ENCODE measurements at places on chromosomes 7 and 10.

- DNase-seq: no peak
These were observed 178.0 kb downstream of the SRPK2 start for GRCh38 chr7:105210721-105211205.

GRCh38 chr10:113650172-113650571 is 13.7 kb downstream of the NRAP start:
- DNase-seq: no peak

DNA sequence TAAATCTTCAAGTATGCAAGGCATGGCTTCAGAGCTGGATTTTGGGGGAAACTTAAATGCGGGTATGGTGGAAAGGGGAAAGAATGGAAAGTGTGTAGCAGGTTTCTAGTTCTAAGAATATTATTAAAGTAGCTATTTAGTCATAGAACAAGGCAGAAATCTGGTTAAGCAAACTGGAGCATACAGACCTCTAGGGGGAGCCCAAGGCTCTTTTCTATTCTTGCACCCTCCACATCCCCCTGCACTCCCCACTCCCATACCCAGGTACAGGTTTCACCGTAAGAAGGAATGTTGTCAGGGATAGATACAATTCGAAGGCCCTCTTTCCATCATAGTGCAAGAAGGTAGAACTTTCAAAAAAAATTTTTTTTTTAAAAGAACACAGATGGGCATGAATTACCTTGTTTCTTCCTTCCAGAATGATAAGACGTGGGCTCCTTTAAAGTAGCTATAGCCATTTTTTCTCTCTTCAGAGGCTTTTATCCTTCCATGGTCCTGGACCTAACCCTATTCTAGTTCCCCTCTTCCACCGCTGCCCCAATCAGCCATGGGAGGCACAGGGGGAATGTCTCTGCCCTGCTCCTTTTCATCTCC is 41.5 kb upstream of the SMIM30 start:
- DNase-seq: peak; percentile 4

DNA sequence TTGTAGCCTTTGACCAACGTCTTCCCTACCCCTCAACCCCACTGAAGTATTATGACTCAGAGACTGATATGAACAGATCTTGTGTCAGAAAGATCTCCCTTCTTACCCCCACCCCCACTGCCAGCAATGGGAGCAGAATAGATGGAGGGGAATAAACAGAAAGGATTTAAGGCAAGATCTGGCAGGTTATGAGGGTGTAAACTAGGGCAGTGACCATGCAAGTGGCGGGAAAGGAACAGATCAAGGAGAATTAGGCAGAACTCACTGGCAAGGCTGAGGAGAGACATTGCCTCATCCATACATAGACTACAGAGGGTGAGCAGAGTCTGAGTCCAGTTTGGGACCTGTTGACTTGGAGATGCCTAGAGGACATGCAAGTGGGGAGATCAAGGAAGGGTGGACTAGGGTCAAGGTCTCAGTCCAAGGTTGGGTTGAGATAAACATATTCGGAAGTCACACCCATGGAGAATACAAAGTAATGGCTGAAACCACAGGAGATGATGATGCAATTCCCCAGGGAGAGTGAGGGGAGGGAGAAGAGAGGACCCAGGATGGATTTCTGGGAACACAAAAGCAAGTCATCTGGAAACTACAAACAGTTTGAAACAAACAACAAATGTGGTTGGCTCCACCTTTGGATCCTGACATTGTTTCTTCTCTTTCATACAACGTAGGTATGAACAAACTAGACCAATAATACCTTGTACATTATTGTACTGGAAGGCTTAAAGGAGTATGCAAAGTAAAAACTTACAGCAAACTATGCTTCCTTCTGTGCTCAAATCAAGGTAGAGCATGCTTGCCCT is 44.9 kb upstream of the IL6 start:
- DNase-seq: no peak

DNA sequence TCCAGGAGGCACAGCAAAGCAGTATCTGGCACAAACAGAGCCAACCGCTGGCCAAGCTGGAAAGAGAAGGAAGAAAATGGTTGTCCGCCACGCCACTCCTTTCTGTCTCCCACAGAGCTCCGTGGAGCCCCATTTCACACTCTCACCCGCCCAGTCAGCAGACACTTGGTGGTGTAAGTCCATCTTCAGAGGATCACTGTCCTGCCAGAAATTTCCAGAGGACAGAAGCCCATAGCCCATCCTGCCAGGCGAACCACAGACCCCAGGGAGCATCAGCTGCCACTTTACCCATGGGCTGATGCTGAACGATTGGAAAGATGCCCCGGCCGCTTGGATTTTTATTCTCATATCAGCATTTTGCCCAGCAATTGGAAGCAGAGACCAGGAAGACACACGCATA is 144.7 kb upstream of the LYZL2 start:
- DNase-seq: no peak
